ENCODE measurements at places on chromosomes 1 and 21.

DNA sequence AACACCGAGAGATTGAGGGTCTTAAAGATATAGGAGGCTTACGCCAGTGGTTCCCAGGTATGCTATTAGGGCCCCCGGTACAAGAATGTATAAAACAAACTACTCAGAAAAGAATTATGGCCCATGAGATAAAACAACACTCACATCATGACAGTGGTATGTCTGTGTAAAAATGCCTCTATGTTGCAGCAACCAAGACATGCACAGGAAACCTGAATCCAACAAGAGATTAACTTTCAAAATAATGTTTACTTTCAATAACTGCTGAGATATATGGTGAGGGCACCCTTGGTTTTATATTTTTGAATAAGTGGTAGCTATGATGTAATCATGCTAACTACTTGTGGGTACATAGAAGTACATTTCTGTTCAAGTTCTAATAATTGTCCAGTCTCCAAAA, 74.9 kb downstream of the PUM1 start:
- no peak for DNase-seq

- DNase-seq, result no peak
These were observed 156.7 kb downstream of the DMRTA2 start for GRCh38 chr1:50266509-50266908.

- DNase-seq, result peak; percentile 8
These were observed 46.6 kb downstream of the FCRL5 start for GRCh38 chr1:157505481-157506272.

DNA sequence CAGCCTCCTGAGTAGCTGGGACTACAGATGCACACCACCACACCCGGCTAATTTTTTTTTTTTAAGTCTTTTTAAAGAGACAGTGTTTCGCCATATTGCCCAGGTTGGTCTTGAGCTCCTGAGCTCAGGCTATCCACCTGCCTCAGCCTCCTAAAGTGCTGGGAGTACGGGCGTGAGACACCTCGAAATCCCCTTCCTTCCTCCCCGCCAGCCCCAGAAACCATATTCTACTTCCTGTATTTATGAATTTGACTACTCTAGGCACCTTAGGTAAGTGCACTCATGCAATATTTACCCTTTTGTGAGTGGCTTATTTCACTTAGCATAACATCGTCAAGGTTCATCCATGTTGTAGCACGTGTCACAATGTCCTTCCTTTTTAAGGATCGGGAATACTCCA, 6.9 kb upstream of the LRP8 start:
- no peak for DNase-seq

DNA sequence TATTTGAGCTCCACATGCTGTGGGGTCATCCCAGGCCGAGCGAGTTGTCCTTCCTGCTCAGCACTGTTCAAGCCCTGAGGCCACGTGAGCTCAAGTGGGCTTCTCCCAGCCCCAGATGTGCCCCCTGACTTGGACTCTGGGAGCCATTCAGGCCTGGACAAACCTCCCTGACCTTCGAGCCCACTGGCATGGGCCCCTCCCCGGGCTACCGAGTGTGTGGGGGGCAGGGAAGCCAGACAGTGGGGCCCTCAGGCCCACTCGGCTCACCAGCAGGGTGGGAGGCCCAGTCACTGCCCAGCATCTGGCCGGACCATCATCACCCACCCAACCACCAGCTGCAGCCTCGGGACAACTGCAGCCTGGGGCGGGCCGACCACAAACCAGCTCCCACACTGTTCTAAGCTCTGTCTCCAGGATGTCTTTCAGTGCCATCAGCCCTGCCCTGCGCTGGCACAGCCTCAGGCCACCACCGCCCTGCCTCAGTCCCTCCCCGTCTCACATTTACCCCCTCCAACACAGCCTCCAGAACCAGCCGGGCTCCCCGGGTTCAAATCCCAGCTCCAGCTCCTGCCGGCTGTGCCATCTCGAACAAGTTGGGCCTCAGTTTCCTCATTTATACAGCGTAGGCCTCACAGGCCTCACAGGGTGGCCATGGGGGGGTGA, 20.9 kb upstream of the PLEKHG5 start:
- DNase-seq, result no peak

GRCh38 chr1:66359269-66359668, 174.7 kb upstream of the SGIP1 start:
- no peak for DNase-seq

GRCh38 chr1:26034504-26035202, 11.3 kb downstream of the SLC30A2 start:
- no peak for DNase-seq

DNA sequence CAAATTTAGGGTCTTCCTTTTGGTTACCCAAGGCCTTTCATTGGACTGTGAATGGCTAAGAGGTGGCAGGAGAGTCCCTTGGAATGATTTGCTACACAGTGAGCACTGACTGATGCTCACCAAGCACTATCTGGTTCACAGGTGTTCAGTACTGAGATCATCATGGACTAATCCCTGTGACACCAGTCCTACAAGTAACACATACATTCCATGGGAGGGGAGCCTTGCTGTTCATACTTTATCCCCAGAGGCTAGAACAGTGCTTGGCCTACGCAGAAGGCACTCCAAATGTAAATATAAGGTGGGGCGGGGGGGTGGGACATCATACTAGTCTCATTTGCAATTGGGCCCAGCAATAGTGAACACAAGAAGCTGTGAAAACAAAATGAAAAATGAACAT, 20.5 kb upstream of the TMEM200B start:
- DNase-seq, result no peak

DNA sequence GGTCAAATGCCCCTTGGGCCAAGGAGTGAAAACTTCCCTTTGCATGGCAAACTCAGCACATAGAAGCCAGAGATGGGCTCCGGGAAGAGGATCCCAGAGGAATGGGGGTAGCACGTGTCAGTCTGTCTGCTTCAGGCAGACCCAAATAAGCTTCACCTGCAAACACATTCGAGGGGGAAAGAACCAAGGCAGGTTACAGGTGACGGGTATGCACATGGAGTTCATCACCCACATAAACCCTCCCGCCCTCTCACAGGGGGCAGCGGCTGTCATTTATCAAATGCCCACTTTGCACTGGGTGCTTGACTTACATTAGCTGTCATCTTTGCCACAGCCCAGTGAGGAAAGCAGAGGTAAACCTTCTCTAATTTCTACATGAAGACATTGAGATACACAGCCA, 73.0 kb upstream of the TLR5 start:
- DNase-seq, result no peak

DNA sequence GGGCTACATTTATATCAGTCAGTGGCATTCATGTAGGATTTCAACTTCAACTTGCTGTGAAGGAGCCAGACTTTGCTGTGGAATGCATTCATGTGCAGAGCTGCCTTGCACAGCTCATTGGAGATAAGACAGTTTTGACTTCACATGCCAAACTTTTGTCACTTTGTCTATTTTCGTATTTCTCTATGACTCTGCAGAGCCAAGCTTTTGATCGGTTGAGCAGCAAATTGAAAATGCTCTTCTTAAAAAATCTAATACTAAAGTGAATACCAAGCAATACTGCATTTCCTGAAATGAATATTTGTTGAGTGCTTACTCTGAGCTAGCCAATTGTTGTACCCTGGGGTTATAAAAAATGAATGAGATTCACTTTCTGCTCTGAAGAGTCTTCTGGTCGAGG, 388.7 kb downstream of the ST6GALNAC3 start:
- no peak for DNase-seq

- DNase-seq, result no peak
These were observed 12.6 kb downstream of the RIMKLA start for GRCh38 chr1:42392967-42393848.

GRCh38 chr1:234107416-234108021, 203.0 kb downstream of the SLC35F3 start:
- no peak for DNase-seq

DNA sequence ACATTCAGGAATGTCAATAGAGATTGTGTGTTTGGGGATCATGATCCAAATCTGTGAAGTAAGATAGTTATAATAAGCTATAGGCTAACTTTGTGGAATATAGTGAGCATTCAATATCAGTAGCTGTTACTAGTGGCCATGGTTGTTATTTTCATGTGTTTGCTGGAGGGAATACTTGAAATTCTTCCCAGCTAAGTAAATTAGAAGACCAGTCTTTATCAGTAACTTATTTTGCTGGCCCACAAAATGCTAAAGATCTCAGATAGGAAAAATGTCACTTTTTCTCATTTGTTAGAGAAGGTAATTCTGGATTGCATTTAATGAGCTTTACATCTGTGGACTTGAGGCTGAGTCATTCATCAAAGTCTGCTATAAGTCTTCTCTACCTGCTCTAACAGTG, 156.1 kb upstream of the LRRC7 start:
- no peak for DNase-seq

GRCh38 chr1:94859174-94859573, 39.0 kb downstream of the SLC44A3 start:
- no peak for DNase-seq

- no peak for DNase-seq
These were observed 104.6 kb upstream of the TTC34 start for GRCh38 chr1:2906085-2906484.

DNA sequence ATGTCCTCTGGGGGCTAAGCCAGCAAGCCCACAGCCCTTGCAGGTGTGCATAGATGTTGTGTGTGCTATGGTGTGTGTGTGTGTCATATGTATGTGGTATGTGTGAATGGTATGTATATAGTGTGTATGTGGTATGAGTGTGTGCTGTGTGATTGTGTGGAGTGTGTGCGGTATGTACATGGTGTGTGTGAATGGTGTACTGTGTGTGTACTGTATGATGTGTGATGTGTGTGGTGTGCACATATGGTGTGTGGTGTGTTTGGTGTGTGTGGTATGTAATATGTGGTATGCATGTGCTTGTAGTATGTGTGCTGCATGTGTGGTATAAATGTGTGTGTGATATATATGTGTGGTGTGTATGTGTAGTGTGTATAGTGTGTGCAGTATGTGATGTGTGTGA, 107.0 kb downstream of the CAPN8 start:
- no peak for DNase-seq

GRCh38 chr21:38321568-38321967, 64.8 kb downstream of the KCNJ15 start:
- no peak for DNase-seq

GRCh38 chr1:226309398-226310244, 657 bp upstream of the LIN9 start:
- no peak for DNase-seq

DNA sequence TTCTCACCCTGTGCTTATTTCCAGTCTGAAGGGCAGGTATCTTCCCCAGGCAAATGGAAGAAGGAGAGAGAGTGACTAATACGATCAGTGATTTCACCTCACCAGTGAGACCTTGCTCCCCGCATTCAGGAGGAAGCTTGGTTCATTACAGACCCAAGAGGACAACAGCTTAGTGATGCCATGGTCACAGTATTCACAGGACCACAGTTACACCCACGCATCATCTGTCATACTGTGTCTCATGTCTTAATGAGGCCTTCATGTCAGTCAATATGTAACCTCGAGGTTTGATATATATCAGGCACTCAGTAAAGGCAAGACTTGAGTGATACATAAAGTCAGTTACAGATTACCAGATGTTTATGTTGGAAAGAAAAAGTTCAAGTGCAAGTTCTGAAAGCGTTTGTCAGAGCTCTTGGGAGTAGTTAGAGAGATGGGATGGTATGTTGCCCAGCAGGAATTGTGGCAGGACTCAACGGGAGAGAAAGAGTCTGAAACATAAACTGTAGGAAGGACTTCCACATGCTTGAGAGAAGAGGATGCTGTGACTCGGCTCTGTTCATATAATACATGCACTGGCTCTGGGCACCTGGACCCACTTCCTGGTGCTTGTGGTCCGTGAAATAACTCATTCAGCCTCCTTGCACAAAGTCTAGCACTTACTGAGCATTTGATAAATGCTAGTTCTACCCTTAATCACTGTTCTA, 33.3 kb downstream of the GNPAT start:
- no peak for DNase-seq

DNA sequence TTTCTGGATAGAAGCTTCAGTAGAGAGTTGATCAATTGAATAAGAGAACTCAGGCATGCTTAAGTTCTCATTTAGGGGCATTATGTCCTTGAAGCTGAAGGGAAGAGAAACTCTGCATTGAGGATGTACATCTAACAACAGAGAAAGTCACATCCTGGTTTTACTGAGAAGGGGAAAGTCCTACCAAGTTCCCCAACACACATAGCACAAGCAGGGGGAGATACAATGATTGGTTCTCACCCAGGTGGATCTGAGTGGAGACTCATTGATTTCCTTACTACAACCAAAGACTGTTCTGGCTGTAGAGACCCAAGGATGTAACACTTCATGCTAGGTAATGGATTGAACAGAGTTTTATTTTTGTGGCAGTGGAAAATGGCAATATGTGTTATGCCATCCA, 1.0 kb upstream of the KRTAP20-1 start:
- DNase-seq, result no peak

DNA sequence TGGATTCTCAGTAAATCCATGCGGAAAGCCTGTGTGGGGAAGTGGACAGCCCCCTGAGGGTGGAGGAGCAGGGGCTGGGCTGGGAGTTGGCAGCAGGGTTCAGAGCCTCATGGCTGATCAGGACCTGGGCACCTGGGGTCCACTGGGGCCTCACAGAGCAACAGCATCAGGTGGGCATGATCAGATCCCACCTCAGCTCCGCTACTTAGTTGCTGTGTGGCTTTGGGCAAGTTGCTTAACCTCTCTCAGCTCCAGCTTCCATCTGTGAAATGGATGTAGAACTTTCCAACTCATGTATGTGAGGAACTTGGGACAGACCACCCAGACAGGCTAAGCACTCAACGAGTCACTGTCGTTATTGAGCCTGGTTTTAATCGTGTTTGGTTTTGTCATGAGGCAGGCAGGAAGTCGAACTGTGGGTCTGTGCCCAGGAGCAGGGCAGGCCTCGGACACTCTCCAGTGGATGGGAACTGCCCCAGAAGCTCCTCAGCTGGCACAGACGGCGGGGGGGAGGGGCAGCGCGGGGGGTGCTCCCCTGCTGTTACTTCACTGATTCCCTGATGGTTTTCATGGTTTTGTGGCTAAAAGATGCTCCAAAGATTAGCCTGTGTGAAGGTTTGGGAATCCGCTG, 155.8 kb upstream of the TMEM51 start:
- no peak for DNase-seq

GRCh38 chr1:63575340-63575826, 17.8 kb upstream of the PGM1 start:
- no peak for DNase-seq

DNA sequence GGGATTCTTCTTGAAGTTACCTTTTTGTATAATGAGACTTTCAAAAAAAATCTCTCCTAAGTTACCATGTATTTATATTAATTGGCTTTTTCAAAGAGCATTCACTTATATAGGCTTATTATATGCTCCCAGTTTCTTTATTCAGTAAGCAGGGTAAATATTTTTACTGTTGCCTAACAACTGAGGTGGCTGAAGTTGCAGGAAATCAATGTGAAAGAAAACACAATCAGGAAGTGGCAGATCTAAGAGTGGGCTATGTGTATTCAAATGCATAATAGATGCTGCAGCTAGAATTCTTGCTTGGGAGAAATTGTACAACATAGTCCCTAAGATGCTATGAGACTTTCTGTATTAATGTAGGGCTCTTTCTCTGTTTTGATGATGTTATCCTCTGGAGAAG, 606.9 kb downstream of the NUF2 start:
- no peak for DNase-seq

- DNase-seq, result no peak
These were observed 143.2 kb downstream of the MIS18A start for GRCh38 chr21:32135401-32136363.

- DNase-seq, result no peak
These were observed 78.7 kb downstream of the SETD4 start for GRCh38 chr21:35981514-35982070.

GRCh38 chr1:68959461-68960030, 462.7 kb upstream of the DEPDC1 start:
- DNase-seq, result no peak

- no peak for DNase-seq
These were observed 103.3 kb downstream of the CYYR1 start for GRCh38 chr21:26469789-26470188.

GRCh38 chr1:185787238-185787637, 53.0 kb downstream of the HMCN1 start:
- no peak for DNase-seq
